ENCODE measurements at places on chromosomes 4 and X.

DNA sequence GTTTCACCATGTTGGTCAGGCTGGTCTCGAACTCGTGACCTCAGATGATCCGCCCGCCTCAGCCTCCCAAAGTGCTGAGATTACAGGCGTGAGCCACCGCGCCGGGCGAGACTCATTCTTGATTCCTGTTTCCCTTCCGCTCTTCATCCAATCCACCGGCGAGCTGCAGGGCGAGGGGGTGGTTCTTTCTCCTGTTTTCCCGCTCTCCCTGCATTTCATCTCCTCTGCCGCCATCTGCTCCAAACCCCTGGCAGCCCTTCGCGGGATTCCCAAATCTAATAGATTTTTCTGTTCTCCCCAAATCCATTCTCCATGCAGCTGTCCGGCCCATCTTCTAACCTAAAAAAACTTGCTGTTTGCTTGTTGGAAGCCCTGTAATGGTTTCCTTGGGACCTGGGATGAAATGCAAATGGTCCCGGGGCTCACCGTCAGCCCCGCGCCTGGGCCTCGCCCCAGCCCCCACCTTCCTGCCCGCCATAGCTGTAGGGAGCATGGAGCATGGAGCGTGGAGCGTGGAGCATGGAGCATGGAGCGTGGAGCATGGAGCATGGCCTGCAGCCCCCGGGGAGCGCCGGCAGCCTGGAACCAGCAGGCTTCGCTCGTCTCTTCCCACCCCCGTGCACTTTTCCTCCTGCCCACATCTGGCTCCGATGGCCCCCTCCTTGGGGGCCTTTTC is 1.1 kb downstream of the ZFP42 start:
- DNase-seq: no peak

- DNase-seq: no peak
Measured at GRCh38 chrX:148284821-148285220, 215.6 kb upstream of the AFF2 start.

DNA sequence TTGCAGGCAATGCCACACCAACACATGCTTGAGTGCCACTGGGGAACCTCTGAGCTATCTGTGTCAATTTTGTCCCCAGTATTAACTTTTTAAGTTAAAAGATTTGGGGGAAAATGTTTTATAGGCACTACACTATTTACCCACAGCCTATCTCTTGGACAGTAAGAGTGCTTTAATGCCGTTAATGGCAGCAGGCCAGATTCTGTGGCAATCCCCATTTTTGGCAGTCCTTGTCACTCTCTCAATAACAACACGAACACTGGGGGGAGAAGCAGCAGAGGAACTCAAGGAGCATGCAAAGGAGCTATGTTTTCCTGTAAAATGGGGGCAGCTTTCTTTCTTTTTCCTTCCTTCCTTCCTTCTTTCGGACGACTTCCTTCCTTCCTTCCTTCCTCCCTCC is 168.6 kb downstream of the NSUN7 start:
- no peak for DNase-seq

- peak; percentile 43 for DNase-seq
Measured at GRCh38 chr4:7388627-7389026, 46.1 kb downstream of the PSAPL1 start.

DNA sequence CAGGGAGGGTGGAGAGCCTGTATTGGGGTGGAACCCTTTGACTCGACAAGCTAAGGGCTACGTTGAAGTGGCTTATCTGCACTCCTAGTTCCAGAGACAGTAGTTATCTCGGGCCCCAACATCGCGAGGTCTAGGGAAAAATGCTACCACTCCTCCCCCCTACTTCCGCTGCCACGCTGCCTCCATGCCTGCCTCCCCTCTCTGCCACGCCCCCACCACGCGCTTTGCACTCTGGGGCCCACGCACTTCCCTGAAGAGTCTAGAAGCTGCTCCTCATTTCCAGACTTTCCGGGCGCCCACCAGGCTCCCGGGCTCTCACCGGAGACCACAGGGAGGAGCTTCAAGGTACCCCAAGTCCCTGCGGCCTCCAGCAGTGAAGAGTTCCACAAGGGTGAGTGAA is at the start of gene PASD1:
Gene PASD1, plus strand, starts transcription at position 227 of the 400 bp plus-strand sequence. CDS start 37,879 bp downstream, outside the sequence.
- DNase-seq: no peak

- no peak for DNase-seq
Measured at GRCh38 chrX:129792586-129793291, 13.0 kb downstream of the SASH3 start.

- DNase-seq: no peak
Measured at GRCh38 chr4:59994118-59994517, 1206.0 kb upstream of the ADGRL3 start.

GRCh38 chrX:111244235-111244750 is 26.0 kb downstream of the CAPN6 start:
- no peak for DNase-seq

DNA sequence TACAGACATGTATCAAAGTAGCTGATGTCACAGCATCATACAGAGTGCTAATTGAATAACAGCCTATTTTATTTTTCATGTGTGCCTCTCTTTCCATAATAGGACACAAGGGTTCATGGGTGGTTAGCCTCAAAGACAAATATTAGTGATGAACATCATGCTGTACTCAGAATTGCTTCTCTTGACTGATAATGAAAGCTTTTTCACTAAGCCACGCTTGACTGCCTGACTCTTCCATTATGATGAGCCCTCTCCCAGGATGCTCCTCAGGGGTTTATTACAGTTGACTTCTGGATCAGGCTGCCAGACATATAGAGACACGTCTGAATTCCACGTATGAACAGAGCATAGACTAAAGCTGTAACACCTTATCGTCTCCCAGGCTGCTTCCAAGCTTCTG is 2757.5 kb downstream of the PCDH7 start:
- DNase-seq: no peak

- no peak for DNase-seq
Measured at GRCh38 chr4:185261946-185262345, 52.5 kb downstream of the SNX25 start.

GRCh38 chrX:72255445-72255844 is 16.6 kb upstream of the ERCC6L start:
- DNase-seq: no peak

DNA sequence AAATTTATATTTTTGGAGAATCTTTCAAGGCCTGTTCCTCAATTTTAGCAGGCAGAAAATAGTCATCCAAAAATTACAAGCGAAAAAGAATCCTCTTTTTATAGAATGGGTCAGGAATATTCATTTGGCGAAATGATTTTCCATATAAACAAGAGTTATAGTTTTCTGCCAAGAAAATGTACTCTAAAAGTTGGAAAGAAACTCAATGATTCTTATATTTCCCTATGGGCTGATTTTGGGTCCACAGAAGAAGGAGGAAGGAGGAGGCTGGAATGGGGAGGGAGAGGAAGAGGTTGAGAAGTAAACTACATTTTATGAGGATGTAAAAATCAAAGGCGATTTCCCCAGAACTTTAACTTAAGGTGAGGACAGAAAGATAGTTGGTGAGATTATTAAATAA is 159.3 kb downstream of the DCAF12L1 start:
- no peak for DNase-seq

GRCh38 chr4:140308366-140309123 is 64.9 kb upstream of the SCOC start:
- no peak for DNase-seq

- DNase-seq: no peak
Measured at GRCh38 chrX:39749728-39750127, 348.0 kb downstream of the BCOR start.

DNA sequence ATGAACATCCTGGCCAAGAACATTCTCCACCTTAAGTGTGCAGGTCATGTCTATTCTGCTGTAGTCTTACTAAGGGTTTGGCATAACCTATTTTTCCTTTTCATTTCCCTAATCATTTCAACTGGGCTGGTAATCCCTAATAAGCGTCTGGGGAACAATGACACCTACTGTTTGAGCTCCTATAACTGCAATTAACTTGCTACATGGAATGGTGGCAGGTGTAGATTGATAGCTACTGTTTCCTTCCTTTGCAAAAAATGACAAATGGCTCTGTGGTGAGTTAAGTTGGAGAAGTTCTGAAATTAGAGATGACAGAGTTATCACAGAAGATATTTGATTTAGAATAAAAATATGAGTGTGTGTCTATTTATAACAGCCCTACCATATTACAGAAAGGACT is 104.5 kb upstream of the NAP1L5 start:
- no peak for DNase-seq

DNA sequence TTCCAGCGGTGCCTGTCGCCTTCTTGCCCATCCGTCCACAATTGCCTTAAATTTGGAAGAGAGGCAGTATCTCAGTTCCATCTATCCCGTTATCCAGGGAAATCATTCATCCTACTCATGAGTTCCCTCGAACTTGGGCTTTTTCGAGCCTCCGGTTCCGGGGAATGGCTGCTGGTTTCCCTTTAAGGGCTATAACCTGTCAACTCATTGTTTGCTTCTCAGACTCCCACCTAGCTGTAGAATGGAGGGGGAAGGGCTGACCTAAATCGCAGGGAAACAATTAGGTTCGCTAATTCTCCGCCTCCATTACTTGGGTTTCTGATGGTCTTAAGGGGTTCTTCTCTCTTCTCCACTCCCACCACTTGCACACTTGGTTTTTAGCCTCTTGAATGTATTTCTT is 1.2 kb downstream of the UCHL1 start:
- DNase-seq: no peak

- no peak for DNase-seq
Measured at GRCh38 chrX:118975831-118976598, 1.6 kb downstream of the LONRF3 start.

DNA sequence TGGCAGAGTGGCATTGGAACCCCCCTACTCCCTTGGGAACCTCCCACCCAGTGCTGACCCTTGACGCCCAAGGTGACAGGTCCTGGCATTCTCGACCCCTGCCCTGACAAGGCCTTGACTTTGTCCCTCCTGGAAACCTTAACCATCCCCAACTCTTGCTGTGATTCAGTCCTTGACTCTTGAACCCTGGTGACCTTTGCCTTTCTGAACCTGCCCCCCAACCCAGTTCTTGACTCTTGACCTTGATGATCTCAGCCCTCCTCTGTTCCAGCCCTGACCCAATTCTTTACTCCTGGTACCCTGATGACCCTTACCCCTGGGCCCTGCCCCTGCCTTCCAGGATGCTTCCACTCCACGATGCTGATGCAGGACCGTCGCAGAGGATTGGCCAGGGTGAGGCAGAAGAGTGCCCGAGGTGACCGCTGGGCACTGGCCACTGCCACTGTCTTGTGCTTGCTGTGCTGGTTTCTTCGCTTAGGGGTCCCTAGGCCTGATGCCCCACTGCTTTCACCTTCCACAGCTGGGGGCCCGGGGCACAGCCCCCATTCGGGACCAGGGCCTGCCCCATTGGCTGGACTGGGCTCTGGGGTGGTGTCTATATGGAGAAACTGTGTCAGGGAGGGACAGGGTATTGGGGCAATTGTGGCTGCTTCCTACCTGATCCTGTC is 1.7 kb downstream of the CACNA1F start:
- DNase-seq: no peak

DNA sequence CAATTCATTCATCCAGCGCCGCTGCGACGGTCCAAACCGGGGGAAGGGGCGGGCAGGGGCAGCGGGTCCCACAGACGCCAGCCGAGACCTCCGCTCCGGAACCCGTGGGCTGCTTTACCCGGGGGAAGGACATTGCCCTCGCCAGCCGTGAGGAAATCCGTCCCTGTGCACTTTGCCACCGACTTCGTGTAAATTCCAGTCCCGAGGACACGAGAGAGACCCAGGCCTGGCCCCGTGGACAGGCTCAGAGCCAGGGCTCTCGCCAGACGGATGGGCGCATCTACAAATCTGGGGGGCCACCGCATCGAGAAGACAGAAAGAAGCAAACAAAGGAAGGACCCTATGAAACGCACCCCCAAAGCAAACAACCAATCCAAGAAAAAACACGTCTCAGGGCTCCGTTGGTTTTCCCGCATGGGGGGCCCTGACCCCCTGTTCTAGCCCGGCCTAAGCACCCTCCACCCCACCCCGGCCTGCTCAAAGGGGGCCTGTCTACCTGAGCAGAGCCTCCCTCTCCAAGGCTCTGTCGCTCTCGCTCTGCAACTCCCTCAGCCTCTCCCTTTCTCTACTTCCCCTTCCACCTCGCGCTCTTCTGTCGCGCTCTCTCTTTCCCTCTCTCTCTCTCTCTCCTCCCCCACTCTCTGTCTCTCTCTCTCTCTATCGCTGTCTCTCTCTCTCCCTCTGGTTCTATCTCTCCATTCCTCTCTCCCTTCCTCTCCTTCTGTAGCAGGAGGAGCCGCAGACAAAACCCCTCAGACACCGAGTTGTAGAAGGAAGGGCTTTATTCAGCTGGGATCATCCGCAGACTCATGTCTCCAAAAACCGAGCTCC is 11.3 kb downstream of the FRG2 start:
- no peak for DNase-seq

GRCh38 chr4:86400216-86400615 is 40.4 kb upstream of the MAPK10 start:
- DNase-seq: no peak

GRCh38 chr4:109969919-109970318 is 57.2 kb downstream of the EGF start:
- no peak for DNase-seq

DNA sequence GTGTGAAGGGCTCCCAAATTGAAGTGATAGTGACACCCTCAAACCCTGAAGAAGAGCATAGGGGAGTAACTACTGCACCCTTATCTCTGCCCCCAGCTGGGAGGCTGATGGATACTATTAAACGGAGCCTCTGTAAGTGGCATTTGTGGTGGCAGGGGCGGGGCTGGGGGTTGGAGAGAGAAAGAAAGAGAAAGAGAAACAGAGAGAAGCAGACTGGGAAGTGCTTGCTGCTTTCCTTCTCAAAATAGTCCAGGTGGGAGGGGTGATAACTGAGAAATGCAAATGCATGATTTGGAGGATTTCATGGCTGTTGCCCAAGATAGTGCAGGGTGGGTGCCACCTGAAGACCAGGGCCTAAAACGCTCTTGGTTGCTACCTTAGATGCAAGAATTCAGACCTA is 253.5 kb upstream of the GATB start:
- no peak for DNase-seq

- DNase-seq: no peak
Measured at GRCh38 chrX:51853251-51853650, 40.2 kb upstream of the MAGED1 start.

DNA sequence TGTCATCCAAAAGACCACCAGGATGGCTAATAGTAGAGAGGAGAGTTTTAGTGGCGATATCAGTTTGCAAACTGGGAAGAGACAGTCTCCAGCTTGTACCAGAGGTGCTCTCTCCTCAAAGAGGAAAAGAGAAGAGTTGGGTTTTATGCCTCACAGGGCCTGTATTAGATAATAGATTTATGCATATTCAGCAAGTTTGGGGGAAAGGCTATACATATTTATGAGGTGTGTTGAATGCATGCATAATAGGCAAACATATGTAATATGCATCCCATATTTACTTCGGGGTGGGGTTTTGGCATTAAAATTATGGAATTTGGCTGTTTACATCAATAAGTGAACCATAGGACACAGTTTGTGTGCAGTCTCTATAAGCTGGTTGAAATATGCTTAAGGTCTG is 22.8 kb upstream of the ADGRL3 start:
- no peak for DNase-seq

DNA sequence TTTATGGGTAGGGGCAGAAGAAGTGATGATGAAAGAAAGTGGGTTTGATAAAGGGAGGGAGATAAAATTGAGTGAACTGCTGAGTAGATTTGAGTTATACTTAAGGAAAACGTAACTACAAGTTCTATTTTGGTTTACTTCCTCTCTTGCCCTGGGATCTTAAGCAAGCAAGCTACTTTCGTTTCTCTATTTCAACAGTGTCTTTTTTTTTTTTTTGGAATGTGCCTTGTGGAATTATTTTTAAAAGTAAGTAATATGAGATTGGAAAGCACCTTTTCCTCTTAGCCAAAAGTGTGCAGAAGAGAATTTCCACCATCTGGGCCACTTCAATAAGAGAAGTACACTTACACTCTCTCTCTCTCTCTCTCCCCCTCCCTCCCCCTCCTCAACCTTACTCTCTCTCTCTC is 16.0 kb upstream of the C4orf36 start:
- no peak for DNase-seq
